GOT3 (cell line): ENCODE measurements at places on chromosomes 2 and 18.

- peak; percentile 4 for DNase-seq
Observed at GRCh38 chr2:202237787-202238233, 587 bp downstream of the SUMO1 start.

- DNase-seq = no peak
Observed at GRCh38 chr2:151241224-151241623, 20.4 kb downstream of the RBM43 start.

GRCh38 chr2:240954436-240955305, 43.7 kb upstream of the SNED1 start:
- DNase-seq = no peak

GRCh38 chr2:147998203-147998602, 22.3 kb downstream of the ORC4 start:
- DNase-seq = no peak

GRCh38 chr2:239954166-239955086, 70.7 kb downstream of the NDUFA10 start:
- DNase-seq = no peak
